ENCODE measurements at places on chromosomes 6 and 20. TPM values are rescaled to one million over a fixed set of nuclear protein-coding genes. Genes with fewer than 3 reads are reported as not detected.

Gene PROKR2
- total RNA-seq = 5.2 TPM

- no peak for DNase-seq
Measured at GRCh38 chr20:51064137-51064536, 41.2 kb upstream of the KCNG1 start.

Gene UBE2J1
- total RNA-seq = 25.7 TPM

Gene RWDD1
- total RNA-seq = 40.1 TPM

DNA sequence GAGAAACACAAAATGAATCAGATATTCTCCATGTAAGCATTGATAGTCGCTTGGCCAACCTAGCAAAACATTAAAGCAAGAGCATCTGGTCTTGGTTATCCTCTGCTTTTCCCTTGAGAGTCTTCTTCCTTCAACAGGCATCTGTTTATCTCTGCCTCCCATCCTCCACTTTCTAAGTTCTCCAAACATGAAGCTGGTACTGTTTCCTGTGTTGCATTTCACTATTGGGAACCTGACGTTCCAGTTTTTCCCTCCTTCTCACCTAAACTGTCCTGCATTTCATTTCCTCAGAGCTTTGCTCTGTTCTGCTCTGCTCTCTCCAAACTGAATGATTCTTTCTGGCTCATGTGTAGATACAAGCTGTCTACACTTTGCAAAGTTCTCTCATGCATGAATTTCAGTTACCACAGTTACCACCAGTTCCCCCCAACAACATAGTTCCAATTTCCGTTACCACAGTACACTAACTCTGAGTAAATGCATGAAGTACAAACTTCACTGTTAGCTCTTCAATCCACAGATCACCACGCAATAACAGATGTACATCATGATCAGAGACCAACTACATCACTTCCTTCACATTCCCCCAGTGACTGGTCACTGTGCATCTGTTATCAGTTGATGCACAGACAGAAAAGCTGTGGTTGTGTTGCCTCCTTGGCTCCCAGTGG lies 86.7 kb upstream of the F13A1 start:
- DNase-seq = no peak

- no peak for DNase-seq
Measured at GRCh38 chr6:128713461-128713860, 169.5 kb upstream of the LAMA2 start.

DNA sequence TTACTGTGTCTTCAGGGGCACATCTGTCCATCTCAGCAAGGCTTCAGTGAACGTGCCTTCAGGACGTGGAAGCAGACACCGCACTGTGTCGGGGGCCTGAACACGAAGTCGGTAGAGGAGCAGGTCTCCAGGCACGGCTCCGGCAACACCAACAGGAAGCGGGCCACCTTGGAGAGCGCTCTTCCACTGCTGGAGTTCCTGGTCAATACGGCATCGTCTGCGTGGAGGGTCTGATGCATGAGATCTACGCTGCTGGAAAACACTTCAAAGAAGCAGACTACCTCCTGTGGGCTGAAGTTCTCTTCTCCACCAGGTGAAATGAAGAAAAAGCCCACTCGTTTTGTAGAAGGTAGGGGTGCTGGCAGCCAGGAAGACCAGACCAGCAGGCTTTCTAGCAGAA lies 69.3 kb upstream of the SLCO4A1 start:
- no peak for DNase-seq

Gene ENPP5
- total RNA-seq = 36.0 TPM

DNA sequence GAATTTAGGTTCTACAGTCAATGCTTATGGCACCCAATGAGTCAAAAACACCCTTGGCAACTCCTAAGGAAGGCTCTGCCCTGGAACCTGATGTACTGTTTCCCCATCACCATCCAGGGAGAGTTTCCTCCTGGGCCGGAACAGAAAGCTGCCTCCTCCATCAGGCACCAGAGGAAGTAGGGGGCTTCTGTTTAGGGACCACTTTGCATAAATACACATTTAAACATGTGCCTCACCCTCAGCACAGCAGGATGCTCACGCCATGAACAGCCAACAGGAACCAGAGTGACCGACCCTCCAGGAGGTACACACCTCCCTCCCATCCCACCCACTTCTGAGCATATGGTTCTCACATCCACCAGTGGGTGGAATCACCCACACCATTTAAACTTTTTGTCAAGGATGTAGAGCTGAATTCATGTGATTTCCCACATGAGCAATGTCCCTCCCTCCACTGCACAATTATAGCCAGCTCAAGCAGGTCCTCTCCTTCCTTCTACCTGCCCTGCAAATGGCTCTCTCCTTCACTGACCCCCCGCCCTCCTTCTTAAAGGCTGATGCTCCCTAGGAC lies 14.8 kb downstream of the DDRGK1 start:
- DNase-seq = no peak

DNA sequence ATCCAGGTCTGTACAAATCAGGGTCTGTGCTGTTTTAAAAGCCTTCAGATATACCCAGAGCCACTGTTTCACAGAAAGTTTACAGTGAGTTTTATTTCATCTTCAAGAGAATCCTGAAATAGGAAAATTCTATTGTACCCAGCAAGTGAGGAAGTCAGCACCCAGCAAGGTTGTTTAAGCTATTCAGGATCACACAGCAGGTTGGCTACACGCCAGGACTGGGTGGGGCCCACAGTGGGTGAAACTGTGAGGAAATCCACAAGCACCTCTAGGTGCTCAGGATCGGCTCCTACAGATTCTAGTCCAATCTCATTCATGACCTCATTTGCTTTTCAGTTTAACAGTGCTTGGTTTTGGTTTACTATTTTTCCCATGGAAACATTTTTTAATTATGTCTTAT lies 128.9 kb downstream of the SYNDIG1 start:
- no peak for DNase-seq

DNA sequence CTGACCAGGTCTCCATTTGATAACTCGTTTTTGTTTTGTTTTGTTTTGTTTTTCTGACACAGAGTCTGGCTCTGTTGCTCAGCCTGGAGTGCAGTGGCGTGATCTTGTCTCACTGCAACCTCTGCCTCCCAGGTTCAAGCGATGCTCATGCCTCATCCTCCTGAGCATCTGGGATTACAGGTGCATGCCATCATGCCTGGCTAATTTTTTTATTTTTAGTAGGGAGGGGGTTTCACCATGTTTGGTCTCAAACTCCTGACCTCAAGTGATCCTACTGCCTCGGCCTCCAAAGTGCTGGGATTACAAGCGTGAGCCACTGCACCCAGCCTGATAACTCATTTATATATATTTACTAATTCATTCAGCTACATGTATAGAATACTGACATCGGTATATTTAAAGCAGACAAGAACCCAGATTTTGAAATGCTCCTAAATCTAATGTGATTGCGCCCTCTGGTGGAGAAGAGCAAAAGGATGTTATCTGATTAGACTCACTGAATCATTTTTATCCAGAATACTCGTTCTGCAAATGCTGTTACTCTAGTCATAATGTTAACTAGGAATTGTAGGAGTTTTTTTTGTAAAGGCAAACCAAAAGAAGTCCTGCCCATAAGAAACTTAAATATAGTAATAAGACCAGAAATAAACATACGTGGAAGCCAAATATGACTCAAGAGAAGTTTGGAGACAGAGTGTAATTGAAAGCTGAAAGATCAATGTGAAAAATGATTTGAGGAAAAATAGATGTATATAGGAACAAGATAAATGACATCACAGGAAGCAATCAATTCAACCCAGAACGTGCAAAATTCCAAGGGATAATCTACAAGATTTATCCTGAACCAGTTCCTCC lies 5.3 kb upstream of the COL12A1 start:
- no peak for DNase-seq

DNA sequence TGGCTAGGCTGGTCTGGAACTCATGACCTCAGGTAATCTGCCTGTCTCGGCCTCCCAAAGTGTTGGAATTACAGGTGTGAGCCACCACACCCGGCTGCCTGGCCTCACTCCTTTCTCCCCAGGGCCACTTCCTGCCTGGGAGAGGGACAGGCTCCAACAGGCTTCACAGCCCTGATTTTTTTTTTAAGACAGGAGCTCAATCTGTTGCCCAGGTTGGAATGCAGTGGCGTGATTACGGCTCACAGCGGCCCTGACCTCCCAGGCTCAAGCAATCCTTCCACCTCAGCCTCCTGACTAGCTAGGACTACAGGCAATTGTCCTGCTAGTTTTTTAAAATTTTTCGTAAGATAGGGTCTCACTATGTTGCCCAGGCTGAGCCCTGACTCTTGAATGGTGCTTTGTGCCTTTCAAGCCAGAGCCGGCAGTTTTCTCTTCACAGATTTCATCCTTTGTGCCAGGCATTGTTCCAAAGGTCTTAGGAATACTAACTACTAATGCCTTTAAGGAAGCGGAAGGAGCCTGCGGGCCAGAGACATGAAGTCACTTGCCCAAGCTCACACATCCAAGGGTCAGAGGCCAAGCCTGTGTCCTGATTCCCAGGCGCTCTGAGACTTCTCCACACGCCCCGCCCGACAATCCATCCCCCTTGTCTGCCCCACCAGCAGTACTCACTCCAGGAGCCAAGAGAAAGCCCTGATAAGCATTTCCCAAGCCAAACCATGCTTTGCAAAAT lies 19.2 kb downstream of the CAPN11 start:
- DNase-seq = no peak

GRCh38 chr6:129094147-129094546 lies 211.2 kb downstream of the LAMA2 start:
- no peak for DNase-seq

Gene HLA-DOA
- 1.8 TPM for total RNA-seq

DNA sequence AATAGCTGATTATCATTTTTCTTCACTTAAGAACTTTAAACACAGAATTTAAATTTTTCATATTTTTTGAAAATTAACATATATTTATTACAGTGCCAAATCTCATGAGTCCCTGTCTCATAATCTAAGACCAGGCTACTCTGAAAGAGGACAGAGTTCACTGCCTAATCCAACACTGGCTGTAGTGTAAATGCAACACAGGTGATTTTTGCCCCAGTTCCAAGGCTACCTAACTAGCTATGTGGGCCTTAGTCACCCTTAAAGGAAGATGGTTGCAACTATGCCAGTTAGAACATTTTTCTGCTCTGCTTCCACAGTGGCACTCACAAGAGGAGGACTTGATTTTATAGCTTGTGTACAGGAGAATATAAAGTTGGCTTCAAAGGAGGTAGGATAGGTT lies 4.9 kb downstream of the SLC25A27 start:
- DNase-seq = no peak

GRCh38 chr6:118507636-118508035 lies 40.5 kb upstream of the PLN start:
- no peak for DNase-seq

Measured in dorsolateral prefrontal cortex (tissue), 122 donors.